ENCODE measurements at places on chromosomes 3 and 15. TPM values are rescaled to one million over a fixed set of nuclear protein-coding genes. Genes with fewer than 3 reads are reported as not detected.

- no peak for DNase-seq
- H3K4me1 ChIP-seq = no peaks in the 10 kb centered on the region
- no peak overlapping the region for H3K4me3 ChIP-seq
- no peaks in the 10 kb centered on the region for H3K27me3 ChIP-seq
- no peak overlapping the region for H3K27ac ChIP-seq
- H3K36me3 ChIP-seq = peaks cover 2% of the 10 kb centered on the region
Measured at GRCh38 chr3:100437721-100438622, 36.6 kb downstream of the LNP1 start.

- no peak for DNase-seq
- no peak overlapping the region for H3K27ac ChIP-seq
- peaks cover 1% of the 10 kb centered on the region for H3K27me3 ChIP-seq
Measured at GRCh38 chr15:36430726-36431265, 148.6 kb upstream of the CDIN1 start.

GRCh38 chr3:39127908-39128304, 20.4 kb downstream of the TTC21A start:
- H3K4me1 ChIP-seq = peaks cover 13% of the 10 kb centered on the region
- no peak overlapping the region for H3K4me3 ChIP-seq
- H3K36me3 ChIP-seq = no peaks in the 10 kb centered on the region
- no peak for DNase-seq
- H3K27ac ChIP-seq = no peak overlapping the region

- H3K27me3 ChIP-seq = no peaks in the 10 kb centered on the region
- H3K4me1 ChIP-seq = no peaks in the 10 kb centered on the region
- H3K4me3 ChIP-seq = no peak overlapping the region
- DNase-seq = no peak
Measured at GRCh38 chr3:20028905-20029331, 11.3 kb upstream of the KAT2B start.

GRCh38 chr15:91561371-91562100, 292.0 kb upstream of the SLCO3A1 start:
- H3K4me3 ChIP-seq = no peak overlapping the region
- peaks cover 6% of the 10 kb centered on the region for H3K4me1 ChIP-seq
- DNase-seq = no peak

DLEC1 gene
- total RNA-seq = not detected

SYNPR gene
- total RNA-seq = not detected
